AG10803 (cell line): ENCODE measurements at places on chromosomes 2 and 18.

DNA sequence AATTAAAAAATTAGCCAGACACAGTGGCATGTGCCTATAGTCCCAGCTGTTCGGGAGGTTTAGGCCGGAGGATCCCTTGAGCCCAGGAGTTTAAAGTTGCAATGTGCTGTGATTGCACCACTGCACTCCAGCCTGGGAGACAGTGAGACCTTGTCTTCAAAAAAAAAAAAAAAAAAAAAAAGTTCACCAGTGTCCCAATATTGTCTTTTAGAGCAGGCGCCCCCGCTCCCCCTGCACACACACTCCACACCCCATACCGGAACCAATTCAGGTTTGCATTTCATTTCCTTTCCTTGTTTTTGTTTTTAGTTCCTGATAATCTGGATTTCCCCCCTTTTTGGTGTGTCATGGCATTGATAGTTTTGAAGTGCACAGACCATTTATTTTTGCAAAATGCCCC lies 10.4 kb downstream of the TMEM87B start:
- DNase-seq: peak; percentile 42

DNA sequence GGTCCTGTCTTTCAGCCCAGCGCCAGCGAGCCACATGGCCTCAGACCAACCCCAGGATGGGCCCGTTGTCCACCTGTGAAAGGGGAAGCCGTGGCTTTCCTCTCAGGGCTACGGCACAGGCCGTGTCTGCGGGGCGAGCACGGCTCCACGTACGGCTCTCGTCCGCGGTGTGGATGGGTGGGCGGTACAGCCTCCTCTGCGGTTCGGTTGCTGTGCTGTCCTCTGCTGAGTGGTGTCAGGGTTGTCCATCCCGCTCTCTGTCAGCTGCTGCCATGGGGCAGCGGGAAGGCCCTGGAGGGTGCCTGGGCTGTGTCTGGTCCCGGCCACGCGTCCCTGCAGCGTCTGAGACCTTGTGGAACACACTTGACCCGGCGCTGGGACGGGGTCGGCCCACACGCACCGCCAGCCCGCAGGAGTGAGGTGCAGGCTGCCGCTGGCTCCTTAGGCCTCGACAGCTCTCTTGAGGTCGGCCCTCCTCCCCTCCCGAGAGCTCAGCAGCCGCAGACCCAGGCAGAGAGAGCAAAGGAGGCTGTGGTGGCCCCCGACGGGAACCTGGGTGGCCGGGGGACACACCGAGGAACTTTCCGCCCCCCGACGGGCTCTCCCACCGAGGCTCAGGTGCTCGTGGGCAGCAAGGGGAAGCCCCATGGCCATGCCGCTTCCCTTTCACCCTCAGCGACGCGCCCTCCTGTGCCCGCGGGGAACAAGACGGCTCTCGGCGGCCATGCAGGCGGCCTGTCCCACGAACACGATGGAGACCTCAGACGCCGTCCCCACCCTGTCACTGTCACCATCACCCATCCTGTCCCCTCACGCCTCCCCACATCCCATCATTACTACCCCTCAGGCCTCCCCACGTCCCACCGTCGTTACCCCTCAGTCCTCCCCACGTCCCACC lies 128.7 kb downstream of the NFATC1 start:
- no peak for DNase-seq

DNA sequence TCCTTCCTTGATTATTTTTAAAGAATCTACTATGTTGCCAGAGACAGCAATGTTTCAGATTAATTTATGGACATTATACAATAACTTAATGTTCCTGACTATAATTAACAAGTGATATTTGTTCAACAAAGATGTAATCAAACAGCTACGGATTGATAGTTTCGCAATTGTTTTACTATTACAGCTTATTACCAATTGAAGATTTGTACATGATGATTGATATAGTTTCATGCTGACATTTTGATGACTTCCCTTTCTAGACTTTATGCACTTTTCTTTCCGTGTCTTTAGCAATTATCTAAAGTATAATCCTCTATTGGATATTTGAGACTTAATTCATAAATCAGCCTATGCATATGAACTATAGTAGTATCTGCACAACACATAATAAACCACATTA lies 6.5 kb downstream of the SP5 start:
- no peak for DNase-seq

DNA sequence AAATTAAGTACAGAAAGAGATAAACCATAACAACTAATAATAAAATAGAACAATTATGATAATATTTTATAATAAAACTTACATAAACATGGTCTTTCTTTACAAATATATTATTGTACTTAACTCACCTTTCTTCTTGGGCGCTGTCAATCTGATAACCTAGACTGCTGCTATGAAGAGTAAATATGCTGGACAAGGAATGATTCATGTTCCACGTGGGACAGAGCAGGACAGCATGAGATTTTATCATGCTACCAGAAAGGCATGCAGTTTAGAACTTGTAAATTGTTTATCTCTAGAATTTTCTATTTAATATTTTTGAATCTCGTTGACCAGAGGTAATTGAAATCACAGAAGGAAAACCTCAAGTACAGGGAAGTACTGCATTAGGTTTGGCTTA lies 210.7 kb downstream of the ANKRD30B start:
- no peak for DNase-seq

DNA sequence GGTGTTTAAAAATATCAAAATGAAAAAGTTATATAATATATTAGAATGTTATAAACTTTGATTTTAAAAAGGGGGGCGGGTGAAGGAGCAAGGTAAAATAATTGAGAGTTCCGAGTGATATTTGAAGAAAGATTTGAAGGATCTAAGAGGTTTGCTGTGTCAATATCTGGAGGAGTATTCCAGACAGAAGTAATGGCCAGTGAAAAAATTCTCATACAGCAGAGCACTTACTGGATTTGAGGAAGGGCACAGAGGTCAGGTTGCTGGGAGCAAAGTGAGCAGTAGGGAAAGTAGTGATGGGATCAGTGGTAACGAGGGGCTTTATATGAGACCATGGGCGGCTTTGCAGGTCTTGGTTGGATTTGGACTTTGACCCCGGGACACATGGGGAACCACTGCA lies 531.5 kb downstream of the ADCYAP1 start:
- DNase-seq: no peak

DNA sequence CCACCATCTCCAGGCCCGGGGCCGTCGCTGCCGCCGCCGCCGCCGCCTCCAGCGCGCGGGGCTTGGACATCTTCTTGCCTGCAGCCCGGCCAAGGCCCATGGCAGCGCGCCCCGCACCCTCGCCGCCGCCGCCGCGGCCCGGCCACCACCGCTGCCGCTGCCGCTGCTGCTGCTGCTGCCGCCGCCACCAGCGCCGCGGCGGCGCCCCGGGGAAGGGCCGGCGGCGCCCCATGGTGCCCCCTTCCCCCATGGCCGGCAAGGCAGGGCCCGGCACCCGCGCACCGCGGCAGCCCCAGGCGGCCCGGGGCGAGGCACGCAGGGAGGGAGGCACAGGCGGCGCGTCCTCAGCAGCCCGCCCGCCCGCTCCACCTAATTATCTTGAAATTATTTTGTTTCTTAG lies 3057.4 kb downstream of the RPIA start:
- no peak for DNase-seq

GRCh38 chr2:94999431-94999883 lies 26.1 kb upstream of the MAL start:
- no peak for DNase-seq

- DNase-seq: peak; percentile 82
These were observed 1.7 kb downstream of the FZD7 start for GRCh38 chr2:202035089-202035940.

DNA sequence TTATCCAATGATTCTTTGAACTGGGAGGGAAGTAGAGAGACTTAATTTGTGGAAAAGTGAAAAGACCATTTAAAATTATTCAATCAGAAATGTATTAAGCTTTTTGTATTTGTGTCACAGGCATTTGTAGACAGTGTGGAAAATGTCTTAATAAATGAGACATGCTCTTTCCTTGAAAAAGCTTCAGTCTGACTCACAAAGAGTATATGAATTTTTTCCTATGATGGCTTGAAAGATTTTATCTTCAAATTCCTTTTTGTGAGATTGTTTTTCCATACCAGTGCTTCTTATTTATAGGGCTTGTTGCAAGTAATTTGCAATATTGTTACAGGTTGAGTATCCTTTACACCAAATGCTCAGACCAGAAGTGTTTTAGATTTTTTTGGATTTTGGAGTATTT lies 39.5 kb downstream of the STON1 start:
- no peak for DNase-seq

DNA sequence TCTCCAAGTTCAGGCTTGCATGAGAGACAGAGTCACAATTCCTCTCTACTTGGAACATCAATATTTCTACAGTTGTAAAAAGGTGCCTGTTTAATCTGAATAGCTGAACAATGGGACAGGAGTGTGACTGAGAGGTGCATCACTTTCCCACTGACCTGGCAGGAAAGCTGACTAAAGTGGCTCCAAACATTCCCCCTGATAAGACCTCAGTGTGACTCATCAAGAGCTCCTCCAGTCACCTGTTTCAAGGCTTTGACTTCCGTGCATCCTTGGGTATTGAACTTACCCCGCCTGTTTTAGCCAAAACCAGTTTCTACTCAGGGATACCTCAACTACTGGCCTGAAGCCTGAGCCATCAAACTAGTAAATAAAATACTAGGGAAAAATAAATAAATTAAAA lies 453.9 kb upstream of the DDX18 start:
- DNase-seq: no peak

- peak; percentile 31 for DNase-seq
These were observed 409.2 kb upstream of the TCF4 start for GRCh38 chr18:55997151-55997561.

DNA sequence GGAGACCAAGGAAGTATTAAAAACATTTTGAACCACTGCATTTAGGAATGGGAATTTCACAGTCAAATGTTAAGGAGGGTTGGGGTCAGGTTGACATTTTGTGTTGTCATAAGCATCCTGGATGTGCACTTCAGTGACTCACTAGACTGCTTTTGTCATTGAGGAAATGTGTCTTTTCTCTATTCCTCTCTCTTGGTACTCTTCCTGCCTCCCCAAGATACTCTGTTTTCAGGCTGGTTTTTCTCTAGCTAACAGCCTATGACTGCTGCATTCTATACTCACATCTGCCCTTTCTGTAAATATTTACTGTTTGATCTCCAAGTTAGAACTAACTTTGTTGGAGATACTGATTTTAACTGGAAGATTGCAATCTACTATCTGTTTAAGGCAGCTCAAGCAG lies 23.4 kb downstream of the XRCC5 start:
- DNase-seq: no peak

- DNase-seq: no peak
These were observed 34.0 kb downstream of the SH3RF3 start for GRCh38 chr2:109162999-109163398.

GRCh38 chr2:201769666-201770373 lies 10.9 kb downstream of the ALS2 start:
- peak; percentile 39 for DNase-seq

GRCh38 chr18:65409261-65409660 lies 341.6 kb upstream of the CDH7 start:
- no peak for DNase-seq

DNA sequence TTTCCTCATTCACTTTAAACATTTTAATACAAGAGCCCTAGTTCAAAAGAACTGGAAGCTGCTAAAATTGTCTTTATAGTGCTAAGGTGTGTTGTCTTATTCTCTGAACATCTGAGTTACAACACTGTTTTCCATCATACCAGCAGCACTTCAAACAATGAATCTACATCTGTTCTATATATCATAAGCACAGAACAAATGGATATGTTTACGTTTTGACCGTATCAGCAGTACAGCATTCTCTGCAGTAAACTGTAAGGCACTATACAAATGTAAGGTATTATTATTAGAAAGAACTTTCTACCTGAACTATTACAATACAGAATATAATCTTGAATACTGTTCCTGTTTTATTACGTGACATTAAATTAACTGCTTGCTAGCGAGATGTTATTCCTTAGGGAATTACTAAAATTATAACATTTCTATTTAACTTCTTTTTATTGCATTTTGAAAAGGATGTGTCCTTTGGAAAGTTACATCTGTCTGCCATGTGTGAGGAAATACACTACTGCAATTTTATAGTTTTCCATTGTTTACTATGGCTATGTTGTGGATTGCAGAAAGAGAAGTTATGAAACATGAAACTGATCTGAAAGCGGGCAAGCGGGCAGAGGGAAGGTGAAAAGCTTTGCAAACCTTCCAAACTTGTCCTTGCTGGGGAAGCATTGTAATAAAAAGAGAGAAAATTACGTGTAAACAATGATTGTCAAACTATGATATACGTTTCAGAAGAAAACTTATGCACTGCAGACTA lies 13.7 kb downstream of the NCKAP1 start:
- peak; percentile 61 for DNase-seq

- no peak for DNase-seq
These were observed 35.5 kb downstream of the ACVR1 start for GRCh38 chr2:157840568-157841156.

- no peak for DNase-seq
These were observed 56.9 kb upstream of the SMAD2 start for GRCh38 chr18:47987388-47987699.

DNA sequence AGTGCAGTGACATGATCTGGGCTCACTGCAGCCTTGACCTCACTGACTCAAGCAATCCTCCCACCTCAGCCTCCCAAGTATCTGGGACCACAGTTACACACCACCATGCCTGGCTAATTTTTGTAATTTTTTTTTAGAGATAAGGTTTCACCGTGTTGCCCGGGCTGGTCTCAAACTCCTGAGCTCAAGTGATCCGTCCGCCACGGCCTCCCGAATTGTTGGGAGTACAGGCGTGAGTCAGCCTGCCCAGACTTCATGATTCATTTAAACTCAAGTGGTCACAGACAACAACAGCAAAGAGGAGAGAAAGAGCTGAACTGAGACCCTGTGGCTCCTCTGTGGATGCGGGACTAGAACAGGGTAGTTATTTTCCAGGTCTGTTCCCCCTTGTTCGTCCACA lies 83.0 kb downstream of the TSHZ1 start:
- no peak for DNase-seq

- no peak for DNase-seq
These were observed 5.8 kb upstream of the PPP1CB start for GRCh38 chr2:28745876-28746275.

- no peak for DNase-seq
These were observed 352 bp upstream of the HOXD9 start for GRCh38 chr2:176122052-176122682.

DNA sequence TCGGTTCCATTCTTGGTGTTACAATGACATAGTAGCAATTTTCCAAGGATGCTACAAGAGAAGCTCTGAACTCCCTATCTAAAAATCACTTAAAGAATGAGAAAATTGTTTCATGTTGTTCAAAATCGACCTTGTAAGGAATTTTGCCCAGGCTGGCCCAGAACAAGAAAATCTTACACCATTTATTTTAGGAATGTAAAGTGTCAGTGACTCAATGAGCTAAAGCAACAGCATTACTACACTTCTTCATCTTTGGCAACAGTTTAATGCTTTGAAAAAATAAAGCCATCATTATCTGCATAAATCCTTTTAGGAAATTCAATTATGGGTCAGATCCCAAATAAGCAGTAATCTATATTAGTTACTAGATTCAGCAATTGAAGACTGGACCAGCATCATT lies 38.6 kb downstream of the SLC25A12 start:
- peak; percentile 84 for DNase-seq

DNA sequence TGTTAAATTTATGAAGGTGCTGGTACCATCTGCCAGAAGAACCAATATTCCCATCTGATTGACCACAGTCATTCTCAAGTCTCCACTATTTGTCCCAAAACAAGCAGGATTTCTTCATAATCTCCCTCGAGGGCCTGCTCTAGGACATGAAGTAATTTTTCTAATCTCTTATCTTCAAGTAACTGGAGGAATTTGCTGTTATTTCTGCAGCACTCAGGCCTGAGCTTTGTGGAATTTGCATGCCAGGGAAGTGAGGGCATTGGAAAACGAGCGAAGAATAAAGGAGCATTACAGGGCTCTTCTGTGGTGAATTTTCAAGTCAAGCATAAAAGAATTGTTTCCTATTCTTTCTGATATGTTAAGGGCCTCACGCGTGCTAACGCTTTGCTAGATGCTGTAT lies 161.2 kb upstream of the EPAS1 start:
- DNase-seq: peak; percentile 22
